ENCODE measurements at places on chromosomes 5 and 9.

DNA sequence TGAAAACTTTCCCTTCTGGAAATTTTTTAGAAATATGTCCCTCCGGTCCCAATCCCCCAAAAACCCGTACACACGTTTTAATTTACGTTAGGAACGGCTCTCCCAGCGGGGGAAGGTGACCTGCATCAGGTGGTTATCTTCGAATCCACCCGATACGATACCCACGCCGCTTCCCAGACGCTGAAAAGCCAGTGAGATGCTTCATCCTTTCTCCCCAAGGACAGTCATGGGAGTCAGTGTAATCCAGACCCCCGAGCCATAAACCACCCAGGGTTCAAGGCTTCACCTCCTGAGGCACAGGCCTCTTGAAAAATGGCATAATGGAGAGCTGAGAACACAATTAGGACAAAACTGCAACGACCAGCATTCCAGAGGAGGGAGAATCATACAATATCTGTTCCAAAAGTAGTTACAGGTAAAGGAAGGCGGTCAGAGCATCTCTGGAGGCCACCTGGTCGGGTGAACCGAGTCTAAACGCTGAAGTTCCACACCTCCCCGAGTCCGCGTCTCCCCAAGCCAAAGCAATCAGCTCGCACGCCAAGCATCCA is 857 bp downstream of the FAM169A start:
- no peak for DNase-seq

DNA sequence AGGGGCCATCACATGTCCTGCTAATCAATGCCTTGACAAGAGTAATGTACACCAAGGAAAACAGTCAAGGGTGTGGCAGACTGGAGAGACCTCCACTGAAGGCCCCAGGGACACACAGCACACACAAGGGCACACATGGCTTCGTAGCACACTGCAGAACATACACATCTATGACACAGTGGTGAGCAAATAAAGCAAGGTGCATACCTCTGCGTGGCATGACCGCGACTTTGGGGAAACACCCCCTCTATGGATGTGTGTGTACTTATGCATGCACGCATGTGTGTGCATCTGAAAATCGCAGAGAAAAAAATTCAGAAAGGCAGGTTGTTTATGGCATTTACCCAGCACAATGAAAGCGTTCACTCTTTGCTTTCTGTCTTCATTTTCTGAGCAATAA is 20.5 kb downstream of the SEMA4D start:
- no peak for DNase-seq

DNA sequence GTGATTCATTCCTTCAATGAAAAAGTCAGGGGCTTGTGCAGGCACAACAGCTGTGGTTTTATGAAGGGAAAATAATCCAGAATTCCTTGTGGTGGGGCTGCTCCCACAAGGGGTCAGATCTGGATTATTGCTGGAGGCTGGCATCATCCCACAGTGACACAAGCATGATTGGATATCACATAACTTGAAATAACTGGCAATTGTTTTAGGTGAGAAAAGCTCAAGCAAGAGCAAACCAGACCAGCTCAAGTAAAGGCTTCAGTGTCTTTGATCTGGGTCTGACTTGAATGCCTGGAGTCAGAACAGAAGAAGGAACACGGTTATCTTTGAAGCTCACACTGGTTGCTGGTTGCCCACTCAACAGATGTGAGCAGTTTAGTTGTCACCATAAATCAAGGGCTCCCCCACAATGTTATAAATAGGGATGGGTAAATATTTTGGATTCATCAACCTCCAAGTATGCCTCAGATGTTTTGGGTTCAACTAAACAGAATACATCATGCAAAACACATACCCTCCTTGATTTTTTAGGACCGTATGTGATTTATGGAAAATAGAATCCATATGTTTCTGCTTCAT is 3.1 kb upstream of the ZNF474 start:
- no peak for DNase-seq

- DNase-seq = no peak
Observed at GRCh38 chr5:174204535-174205313, 159.2 kb downstream of the NSG2 start.

DNA sequence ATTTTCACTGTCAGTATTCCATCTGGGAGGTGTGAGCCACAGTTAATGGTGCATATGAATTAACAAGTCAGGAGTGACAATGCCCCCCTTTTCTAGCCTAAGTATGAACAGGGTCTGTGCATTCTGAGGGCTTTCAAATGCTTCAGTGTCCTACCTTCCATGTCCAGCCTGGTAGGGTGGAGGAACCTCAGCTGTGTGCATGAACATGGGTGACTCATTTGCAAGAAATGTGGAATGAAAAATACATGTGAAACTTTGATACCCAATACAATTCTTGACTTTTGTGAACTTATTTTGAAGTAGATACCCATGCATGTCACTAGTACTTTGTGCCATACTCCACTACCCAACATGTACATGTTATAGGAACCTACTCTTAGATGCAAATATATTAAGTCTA is 375.8 kb downstream of the SEMA5A start:
- DNase-seq = no peak

DNA sequence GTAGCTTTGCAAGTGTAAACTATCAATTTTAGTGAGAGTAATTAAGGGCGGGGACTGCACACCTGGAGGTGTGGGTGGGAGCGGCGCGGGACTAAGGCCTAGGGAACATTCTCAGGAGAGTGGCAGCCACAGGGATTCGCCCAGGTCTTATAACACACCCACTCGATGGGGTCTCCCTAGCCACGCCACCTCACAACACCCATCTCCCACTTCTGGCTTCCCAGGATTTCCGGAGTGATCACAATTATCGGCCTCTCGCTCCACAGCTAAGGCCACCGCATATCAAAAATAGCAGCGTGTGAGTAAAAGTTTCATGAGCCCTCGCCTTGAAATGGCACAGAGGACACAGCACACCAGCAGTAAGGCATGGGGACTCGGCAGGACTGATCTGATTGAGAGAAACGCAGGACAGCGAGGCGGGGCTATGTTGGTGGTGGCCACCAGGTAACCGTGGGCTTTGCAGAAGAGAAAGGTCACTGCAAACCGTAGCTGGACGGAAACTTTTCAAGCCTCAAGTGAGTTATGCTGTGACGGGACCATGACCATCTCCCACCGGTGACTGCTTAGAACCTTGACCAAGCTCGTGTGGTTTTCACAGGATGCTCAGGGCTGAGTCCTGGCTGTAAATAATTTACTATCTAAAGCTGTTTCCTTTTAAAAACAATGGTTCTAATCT is 1.1 kb upstream of the LPAR1 start:
- no peak for DNase-seq

- DNase-seq = no peak
Observed at GRCh38 chr5:57770039-57770438, 287.4 kb upstream of the ACTBL2 start.

- DNase-seq = no peak
Observed at GRCh38 chr5:125160787-125161502, 414.5 kb upstream of the ZNF608 start.

GRCh38 chr5:178514851-178515418 is 75.3 kb downstream of the COL23A1 start:
- DNase-seq = no peak

DNA sequence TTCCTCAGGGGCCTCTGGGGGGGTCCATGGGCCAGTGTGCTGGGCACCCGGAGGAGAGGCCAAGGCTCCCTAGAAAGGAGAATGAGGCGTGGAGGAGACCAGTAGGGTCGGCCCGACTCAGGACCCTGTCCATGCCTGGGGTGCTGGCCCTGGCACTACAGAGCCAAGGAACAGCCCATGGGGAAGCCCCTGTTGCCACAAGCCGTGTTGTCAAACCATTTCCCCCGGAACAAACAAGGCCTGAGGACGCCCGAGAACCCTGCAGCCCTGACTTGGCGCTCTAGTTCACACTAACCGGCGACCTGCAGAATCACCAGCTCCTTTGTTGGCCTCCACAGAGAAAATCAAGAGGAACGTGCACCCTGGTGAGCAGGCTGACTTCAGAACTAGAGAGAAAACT is 41.6 kb upstream of the SLC12A7 start:
- DNase-seq = no peak
